ENCODE measurements at places on chromosomes 4 and X. TPM values are rescaled to one million over a fixed set of nuclear protein-coding genes. Genes with fewer than 3 reads are reported as not detected.

DNA sequence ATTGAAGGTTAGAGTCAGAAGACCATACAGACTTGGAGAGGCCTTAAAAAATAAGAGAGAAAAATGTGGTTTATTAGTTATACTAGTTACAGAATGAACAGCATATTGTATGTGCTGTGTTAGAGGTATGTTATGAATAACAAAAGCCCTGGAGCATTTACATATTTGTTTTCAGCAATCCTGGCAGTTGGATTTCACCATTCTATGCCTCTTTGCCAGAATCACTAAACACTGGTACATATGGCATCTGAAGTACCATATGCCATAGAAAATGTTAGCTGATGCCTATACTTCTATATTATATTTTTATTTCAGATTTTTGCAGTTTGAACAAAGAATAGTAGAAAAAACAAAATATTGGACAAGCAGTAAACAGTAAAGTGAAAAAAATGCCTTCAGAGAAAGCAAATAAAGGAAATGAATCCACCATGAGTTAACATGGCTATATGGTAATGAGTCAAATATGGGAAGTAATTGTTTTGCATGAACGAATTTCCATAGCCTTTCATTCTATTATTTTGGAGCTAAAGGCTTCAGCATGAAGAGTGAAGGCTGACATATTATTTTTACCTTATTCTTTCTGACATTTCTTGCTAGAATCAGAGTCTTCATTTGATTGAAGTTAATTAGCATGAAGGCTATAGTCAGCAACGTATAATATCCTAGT lies 41.9 kb upstream of the PRDM8 start:
- H3K27me3 ChIP-seq, result no peaks in the 10 kb centered on the region
- H3K27ac ChIP-seq, result no peak overlapping the region
- DNase-seq, result no peak
- no peaks in the 10 kb centered on the region for H3K4me1 ChIP-seq
- no peaks in the 10 kb centered on the region for H3K36me3 ChIP-seq

GRCh38 chrX:104195489-104196084 lies 29.3 kb downstream of the FAM199X start:
- no peaks in the 10 kb centered on the region for H3K27me3 ChIP-seq
- H3K36me3 ChIP-seq, result no peaks in the 10 kb centered on the region
- DNase-seq, result no peak
- no peaks in the 10 kb centered on the region for H3K4me1 ChIP-seq
- no peak overlapping the region for H3K4me3 ChIP-seq

DNA sequence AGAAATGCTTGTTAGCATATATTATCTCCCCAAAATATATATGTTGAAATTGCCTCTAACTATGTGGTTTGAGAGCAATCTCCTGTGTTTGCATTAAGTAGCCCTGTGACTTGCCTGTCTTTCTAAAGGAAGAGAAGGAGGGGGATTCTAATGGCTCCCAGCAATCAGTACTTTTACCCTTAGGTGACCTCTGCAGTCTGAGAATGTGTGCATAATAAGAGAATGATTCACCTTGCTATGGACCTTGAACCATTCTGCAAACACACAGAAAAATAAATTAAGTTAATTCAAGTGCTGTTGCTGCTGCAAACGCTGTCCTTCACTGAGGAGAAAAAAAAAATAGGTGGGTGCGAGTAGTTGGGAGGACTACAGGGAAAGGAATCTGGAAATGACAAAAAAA lies 322.2 kb downstream of the IQCM start:
- no peaks in the 10 kb centered on the region for H3K4me1 ChIP-seq
- no peak overlapping the region for H3K4me3 ChIP-seq
- H3K27ac ChIP-seq, result no peak overlapping the region
- no peaks in the 10 kb centered on the region for H3K36me3 ChIP-seq
- no peaks in the 10 kb centered on the region for H3K27me3 ChIP-seq

DNA sequence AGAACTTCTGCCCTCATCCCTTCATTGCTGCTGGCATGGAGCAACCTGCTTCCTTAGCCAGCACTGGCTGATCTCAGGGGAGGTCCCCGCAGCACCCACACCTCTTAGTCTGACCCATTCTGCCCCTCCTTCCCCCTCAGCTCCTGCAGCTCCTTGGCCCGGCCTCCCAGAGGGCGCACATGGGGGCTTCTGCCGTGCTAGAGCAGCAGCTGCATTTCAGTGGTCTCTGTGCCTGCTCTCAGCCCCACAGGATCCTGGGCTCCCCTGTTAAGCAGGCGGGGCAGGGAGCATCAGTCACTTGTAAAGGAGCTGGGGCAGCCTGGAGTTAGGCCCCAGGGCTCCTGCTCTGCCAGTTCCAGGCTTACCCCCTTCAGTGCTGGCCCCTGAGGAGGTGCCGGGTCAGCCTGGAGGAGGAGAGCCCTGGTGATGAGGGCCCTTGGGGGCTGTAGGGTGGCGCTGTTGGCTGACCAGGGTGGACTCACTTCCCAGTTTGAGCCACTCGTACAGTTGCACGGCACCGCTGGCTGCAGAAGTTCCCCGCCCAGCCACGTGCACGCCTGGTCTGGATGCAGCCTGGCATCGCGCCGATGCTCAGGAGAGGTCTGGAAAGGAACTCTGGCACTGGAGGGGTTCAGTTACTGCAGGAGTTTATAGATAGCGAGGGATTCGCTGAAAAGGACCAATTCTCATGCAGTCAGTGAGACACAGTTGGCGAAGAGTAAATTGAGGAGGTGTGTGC lies 85.1 kb upstream of the PSAPL1 start:
- H3K27ac ChIP-seq, result no peak overlapping the region
- H3K36me3 ChIP-seq, result no peaks in the 10 kb centered on the region
- H3K4me1 ChIP-seq, result no peaks in the 10 kb centered on the region

DNA sequence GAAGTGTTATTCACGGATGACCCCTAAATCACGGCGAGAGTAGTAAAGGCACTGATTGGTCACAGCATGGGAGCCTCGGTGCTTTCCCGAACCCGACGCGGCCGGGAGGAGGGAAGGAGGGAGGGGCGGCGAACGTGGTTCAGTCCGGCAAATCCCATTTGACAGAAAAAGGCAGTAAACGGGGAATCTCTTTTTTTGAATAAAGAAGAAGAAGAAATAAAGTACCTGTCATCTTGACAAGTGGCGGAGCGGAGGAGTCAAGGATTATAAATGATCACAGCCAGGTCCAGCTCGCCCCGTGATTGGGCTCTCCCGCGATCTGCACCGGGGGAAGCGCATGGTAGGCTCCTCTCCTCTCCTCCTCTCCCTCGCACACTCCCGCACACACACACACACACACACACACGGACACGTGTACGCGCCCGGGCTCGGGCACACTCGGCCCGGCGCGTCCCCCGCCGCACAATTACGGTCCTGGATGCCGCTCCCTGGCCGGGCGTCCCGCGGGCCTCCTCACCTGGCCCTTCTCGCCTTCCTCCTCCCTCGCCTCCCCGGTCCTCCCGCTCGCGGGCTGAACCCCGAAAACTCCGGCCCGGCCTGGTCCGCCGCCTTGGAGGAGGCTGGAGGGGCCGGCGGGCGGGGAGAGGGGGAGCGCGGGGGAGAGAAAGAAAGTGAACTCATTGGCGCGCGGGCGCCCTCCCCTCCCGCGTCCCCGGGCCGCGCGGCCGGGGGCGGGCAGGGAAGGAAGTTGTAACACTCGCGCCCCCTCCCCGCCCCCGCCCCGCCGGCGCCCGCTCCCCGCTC lies 99.2 kb upstream of the TENM3 start:
- peaks cover 13% of the 10 kb centered on the region for H3K27me3 ChIP-seq
- DNase-seq, result no peak
- peak overlapping the region; percentile 65 for H3K4me3 ChIP-seq

QRFPR gene
- not detected for total RNA-seq

Data from upper lobe of left lung (tissue), 6 donors.